ENCODE measurements at places on chromosomes 7 and 10.
A peak's percentile ranks its signal among the peaks of the same experiment; 100 is the strongest.

- no peak for DNase-seq
These were observed 92.2 kb downstream of the EGFR start for GRCh38 chr7:55110993-55111361.

- DNase-seq, result peak; percentile 31
These were observed 521.7 kb downstream of the ADRA2A start for GRCh38 chr10:111598433-111599059.

- DNase-seq, result no peak
These were observed 704.9 kb upstream of the AUTS2 start for GRCh38 chr7:68893411-68893810.

- no peak for DNase-seq
These were observed 35.9 kb downstream of the SH3PXD2A start for GRCh38 chr10:103819493-103819892.

GRCh38 chr7:16594676-16595075 lies 50.9 kb downstream of the ANKMY2 start:
- no peak for DNase-seq

DNA sequence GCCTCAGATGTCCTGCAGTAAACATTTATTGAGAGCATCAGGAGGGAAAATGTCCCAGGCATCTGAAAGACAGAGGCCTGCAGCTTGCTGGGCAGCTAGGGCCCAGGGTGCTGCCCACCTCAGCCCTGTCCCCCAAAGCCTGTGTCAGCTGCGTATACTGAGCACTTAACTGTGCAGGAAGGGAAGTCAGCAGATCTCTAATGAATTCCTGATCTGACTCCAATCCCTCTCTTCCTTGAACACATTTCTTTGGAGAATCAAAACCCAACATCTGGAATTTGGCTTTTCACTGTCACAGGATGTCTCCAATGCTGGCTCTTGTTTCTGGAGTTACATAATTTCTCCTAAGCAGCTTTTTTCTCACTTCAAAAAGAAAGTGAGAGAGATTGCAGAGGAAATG lies 364.7 kb upstream of the NFE2L3 start:
- no peak for DNase-seq
